ENCODE measurements at places on chromosomes 4 and X.

GRCh38 chr4:116073051-116073450 lies 959.6 kb upstream of the NDST4 start:
- DNase-seq, result no peak

- DNase-seq, result no peak
These were observed 11.8 kb downstream of the COMMD8 start for GRCh38 chr4:47451657-47452056.

DNA sequence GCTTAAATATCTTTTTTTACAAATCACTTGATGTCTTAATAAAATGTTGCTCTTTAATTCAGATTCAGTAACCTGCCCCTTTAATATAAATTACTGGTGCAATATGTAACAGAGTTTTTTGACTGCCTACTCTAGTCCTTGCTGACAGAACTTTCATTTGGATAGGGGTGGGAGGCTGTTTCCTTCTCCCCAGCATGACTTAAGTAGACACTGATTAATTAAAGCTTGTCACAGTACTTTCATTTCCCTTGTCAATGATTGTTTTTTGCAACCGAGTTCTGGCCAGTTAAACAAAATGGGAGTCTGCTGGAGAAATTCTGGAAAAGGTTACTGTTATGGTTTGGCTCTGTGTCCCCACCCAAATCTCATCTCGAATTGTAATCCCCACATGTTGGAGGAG lies 37.3 kb upstream of the BBS12 start:
- DNase-seq, result no peak

GRCh38 chr4:6492861-6493657 lies 20.6 kb upstream of the PPP2R2C start:
- no peak for DNase-seq

- no peak for DNase-seq
These were observed 33.5 kb downstream of the GUCY2F start for GRCh38 chrX:109448282-109448938.

- no peak for DNase-seq
These were observed 3.0 kb downstream of the PDLIM3 start for GRCh38 chr4:185532293-185532692.

DNA sequence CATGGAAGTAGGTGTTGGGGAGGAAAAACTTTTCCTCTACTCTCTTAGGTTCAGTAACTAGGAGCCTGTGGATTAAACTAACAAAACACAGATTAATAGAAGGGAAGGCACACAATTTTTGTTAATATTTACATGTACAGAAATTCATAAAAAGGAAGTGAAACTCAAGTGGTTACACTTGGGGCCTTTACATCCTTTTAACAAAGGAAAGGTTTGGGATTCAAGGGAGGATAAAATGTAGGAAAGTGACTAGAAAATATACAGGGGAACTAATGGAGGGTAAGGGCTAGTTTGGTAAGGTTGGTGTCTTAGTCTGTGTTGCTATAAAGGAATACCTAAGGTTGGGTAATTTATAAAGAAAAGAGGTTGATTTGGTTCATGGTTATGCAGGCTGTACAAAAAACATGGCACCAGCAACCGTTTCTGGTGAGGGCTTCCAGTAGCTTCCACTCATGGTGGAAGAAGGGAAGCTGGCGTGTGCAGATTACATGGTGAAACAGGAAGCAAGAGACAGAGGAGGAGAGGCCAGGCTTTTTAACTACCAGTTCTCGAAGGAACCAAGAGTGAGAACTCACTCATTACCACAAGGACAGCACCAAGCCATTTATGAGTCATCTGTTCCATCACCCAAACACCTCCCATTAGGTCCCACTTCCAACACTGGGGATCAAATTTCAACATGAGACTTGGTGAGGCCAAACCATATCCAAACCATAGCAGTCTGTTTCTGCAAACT lies 124.4 kb downstream of the CHRDL1 start:
- no peak for DNase-seq

- no peak for DNase-seq
These were observed 100.5 kb downstream of the AREG start for GRCh38 chr4:74545448-74545847.

GRCh38 chrX:150465326-150465725 lies 102.2 kb downstream of the MAMLD1 start:
- DNase-seq, result no peak
